ENCODE measurements at places on chromosomes 12 and 14.

GRCh38 chr12:24042651-24043050 is 93.2 kb upstream of the SOX5 start:
- DNase-seq: no peak

DNA sequence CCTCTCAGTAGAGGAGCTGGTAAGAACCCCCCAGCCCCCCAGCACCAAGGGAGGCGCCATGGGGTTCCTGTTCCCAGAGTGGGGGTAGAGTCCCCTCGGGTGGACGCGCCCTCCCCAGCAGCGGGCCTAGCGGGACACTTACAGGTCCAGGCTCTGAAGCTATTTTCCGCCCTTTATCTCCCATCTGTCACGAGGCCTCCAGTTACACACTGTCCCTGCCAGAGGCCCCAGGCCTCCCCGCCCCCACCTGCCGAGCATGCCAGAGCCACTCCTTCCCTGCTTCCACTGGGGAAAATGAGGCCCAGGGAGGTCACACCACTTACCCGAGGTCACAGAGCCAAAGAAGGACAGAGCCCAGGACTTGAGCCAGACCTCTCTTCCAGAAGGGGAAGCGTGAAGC is 3.1 kb downstream of the C14orf180 start:
- no peak overlapping the region for H3K4me3 ChIP-seq
- H3K27ac ChIP-seq: no peak overlapping the region
- H3K4me1 ChIP-seq: no peaks in the 10 kb centered on the region
- no peaks in the 10 kb centered on the region for H3K27me3 ChIP-seq
- no peak for DNase-seq
- no peaks in the 10 kb centered on the region for H3K36me3 ChIP-seq

DNA sequence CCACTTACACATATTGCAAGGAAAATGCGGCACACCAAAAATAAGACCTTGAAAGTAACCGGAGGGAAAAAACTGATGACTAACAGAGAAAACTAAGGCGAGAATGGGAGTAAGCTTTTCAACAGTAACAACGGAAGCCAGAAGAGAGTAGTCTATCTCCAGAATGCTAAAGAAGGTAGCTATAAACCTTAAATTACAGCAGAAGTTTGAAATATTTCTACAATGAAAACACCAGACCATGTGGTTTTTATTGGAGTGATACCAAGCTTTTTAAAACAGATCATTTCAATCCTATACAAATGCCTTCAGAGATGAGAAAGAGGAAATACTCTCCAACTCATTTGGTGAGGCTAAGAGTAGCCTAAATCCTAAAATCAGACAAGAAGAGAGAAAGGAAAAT is 209.5 kb downstream of the ANO6 start:
- H3K27ac ChIP-seq: peak overlapping the region; percentile 24
- peaks cover 10% of the 10 kb centered on the region for H3K36me3 ChIP-seq
- H3K4me3 ChIP-seq: no peak overlapping the region
- DNase-seq: peak; percentile 82

DNA sequence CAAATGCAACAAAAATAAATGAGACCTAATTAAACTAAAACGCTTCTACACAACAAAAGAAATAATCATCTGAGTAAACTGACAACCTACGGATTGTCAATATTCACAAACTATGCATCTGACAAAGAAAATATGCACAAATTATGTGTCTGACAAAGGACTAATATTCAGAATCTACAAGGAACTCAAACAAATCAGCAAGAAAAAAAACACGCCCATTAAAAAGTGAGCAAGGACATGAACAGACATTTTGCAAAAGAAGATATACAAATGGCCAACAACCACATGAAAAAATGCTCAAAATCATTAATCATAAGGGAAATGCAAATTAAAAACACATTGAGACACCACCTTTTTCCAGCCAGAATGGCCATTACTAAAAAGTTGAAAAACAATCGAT is 37.0 kb downstream of the BLTP3B start:
- no peak overlapping the region for H3K27ac ChIP-seq
- no peaks in the 10 kb centered on the region for H3K36me3 ChIP-seq
- DNase-seq: no peak
- no peak overlapping the region for H3K4me3 ChIP-seq
- no peaks in the 10 kb centered on the region for H3K27me3 ChIP-seq
- H3K4me1 ChIP-seq: no peaks in the 10 kb centered on the region

GRCh38 chr14:90034156-90034555 is 27.6 kb upstream of the KCNK13 start:
- no peak for DNase-seq
- H3K27me3 ChIP-seq: no peaks in the 10 kb centered on the region
- peaks cover 2% of the 10 kb centered on the region for H3K4me1 ChIP-seq

GRCh38 chr12:105337391-105337790 is 6.9 kb downstream of the C12orf75 start:
- no peak overlapping the region for H3K4me3 ChIP-seq
- no peak overlapping the region for H3K27ac ChIP-seq
- DNase-seq: no peak

DNA sequence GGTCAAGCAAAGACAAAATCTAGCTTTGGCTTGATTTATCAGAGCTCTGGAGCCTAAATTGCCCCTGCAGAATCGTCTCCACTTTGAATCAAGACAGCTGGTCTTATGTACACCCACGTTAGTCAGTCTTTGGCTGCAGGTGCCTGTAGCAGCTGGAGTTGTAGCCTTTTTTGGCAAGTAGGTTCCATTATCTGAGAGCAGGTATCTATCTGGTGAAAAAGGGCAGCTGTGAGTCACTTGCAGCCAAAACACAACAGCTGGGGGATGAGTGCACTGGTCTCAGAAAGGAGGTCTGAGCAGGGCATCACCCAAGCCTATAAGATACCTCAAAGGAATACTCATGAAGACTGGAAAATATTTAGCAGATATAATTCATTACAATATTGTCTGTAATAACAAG is 43.6 kb upstream of the KCNH5 start:
- no peaks in the 10 kb centered on the region for H3K4me1 ChIP-seq
- H3K36me3 ChIP-seq: no peaks in the 10 kb centered on the region
- H3K4me3 ChIP-seq: no peak overlapping the region
- no peak overlapping the region for H3K27ac ChIP-seq
- no peaks in the 10 kb centered on the region for H3K27me3 ChIP-seq

DNA sequence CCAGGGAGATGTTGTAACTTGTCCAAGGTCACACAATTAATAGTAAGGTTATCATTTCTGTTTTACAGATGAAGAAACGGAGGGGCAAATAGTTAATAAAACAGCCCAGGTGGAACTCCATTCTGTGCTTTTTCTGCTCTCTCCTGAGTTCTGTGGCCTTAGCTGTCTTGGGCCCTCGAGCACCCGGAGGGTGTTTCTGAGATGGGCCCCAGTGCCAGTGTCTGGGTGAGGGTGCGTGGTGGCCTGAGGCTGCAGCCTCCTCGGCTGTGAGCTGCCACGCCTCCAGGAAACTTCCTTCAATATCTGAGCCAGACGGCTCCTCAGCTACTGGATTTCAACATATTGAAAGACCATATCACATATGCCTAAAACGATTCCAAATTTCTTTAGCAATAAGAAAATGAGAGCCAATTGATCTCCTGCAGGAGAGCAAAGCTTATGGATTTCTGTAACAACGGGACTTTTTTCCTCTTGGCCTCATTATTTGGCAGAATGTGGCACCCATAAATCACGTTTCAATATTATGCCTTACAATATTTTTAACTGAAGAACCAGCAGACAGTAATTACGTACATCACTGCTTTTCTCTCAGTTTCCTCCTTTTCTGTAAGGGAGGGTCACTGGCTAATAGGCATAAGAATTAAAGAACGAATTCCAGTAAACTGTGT is 74.8 kb upstream of the DICER1 start:
- H3K4me3 ChIP-seq: no peak overlapping the region
- H3K4me1 ChIP-seq: peaks cover 14% of the 10 kb centered on the region
- no peak for DNase-seq
- H3K27ac ChIP-seq: no peak overlapping the region
- H3K27me3 ChIP-seq: peaks cover 2% of the 10 kb centered on the region
- H3K36me3 ChIP-seq: no peaks in the 10 kb centered on the region

DNA sequence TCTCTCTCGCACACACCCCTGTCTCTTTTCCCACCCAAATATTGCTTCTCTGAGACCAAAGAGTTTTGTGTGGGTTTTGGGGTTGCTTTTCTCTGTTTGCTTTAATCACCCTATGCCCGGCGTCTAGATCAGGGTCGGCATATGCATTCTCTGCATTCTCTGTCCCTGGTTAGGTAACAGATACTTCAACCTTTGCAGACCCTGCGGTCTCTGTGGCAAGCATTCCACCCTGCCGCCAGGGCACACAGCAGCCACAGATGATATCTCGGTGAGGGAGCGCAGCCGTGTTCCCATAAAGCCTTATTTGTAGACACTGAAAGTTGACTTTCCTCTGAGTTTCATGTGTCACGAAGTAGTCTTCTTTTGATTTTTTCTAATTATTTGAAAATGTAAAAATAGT is 110.4 kb upstream of the FZD10 start:
- H3K27me3 ChIP-seq: no peaks in the 10 kb centered on the region
- no peaks in the 10 kb centered on the region for H3K4me1 ChIP-seq
- H3K4me3 ChIP-seq: no peak overlapping the region
- no peak for DNase-seq

- H3K36me3 ChIP-seq: no peaks in the 10 kb centered on the region
- no peak overlapping the region for H3K4me3 ChIP-seq
- DNase-seq: no peak
- peaks cover 17% of the 10 kb centered on the region for H3K27me3 ChIP-seq
- H3K4me1 ChIP-seq: no peaks in the 10 kb centered on the region
Observed at GRCh38 chr12:52394836-52395405, 9.5 kb upstream of the KRT84 start.

DNA sequence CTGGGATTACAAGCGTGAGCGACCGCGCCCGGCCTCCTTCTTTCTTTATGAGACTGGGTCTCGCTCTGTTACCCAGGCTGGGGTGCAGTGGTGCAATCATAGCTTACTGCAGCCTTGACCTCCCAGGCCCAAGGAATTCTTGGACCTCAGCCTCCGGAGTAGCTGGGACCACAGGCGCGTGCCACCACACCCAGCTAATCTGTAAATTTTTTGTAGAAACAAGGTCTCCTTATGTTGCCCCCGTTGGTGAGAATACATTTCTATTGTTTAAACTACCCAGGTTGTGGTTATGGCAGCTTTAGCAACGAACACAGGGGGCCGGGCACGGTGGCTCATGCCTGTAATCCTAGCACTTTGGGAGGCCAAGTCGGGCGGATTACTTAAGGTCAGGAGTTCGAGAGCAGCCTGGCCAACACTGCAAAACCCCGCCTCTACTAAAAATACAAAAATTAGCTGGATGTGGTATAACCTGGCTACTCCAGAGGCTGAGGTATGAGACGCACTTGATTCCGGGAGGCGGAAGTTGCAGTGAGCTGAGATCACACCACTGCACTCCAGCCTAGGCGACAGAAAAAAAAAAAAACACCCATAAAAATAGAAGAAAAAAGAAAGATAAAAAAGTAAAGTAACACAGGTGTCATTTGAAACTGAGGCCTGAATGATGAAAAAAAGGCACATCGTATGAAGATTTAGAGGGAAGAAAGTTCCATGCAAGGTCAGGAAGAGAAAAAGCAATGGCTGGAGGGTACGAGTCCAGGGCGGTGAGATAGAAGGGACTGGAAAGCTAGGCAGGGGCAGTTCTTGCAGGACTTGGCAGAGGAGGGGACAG is 977 bp upstream of the TMEM120B start:
- peaks cover 29% of the 10 kb centered on the region for H3K4me1 ChIP-seq
- H3K27me3 ChIP-seq: no peaks in the 10 kb centered on the region
- H3K4me3 ChIP-seq: peak overlapping the region; percentile 87
- peak; percentile 41 for DNase-seq
- H3K36me3 ChIP-seq: no peaks in the 10 kb centered on the region
- peak overlapping the region; percentile 81 for H3K27ac ChIP-seq

DNA sequence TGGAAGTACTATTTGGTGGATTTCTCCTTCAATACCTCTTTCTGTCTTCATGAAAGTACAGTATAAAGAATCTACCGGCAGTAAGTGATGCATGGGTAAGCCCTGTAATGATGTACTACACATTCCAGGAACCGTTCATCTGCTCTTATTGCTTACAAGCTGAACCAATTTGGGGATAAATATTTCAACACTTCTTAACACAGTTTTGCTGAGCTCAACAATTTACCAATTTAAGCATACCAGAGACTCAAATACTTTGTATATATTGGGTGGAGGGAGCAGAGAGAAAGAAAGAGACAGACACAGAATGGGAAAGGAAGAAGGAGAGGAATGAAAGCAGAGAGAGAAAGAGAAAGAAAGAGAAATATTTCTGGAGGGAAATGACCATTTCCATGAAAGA is 821.1 kb upstream of the FLRT2 start:
- H3K27me3 ChIP-seq: no peaks in the 10 kb centered on the region
- no peaks in the 10 kb centered on the region for H3K36me3 ChIP-seq
- no peaks in the 10 kb centered on the region for H3K4me1 ChIP-seq
- H3K27ac ChIP-seq: no peak overlapping the region
- no peak for DNase-seq

DNA sequence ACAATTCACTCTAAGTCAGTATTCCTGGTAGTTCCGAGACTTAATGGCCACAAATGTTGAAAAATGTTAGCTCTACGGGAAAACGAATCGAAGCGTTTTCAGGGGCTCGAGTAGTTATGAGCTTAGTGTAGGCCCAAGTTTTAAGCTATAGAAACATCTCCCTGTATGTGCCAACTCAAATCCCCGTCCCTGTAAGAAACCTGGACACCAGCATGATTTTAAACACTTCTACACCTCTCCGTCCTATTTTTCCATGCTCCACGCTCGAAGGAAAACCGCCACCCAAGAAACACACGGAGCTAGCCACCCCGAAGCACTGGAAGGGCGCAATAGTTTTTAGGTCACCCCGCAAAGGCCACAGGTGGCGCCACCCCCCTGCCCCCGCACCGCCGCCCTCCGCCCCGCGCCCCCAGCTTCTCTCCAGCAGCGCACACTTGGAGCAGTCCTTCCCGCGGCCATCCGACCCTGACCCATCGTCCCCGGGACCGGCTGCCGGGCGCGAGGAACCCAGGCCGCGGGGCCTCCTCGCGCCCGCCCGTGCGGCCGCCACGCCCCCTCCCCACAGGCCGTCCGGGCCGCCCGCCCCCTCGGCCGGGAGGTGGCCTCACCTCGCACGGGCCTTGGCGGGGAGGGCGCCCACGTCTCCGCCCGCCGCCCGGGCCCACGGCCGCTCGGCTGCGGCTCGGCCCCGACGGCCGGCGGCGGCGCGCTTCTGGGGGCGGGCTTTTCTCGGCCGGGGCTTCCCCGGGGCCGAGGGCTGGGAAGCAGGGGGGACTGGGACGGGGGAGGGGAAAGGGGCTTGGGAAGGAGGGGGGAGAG is 522 bp downstream of the R3HDM2 start:
- H3K27me3 ChIP-seq: no peaks in the 10 kb centered on the region
- H3K4me3 ChIP-seq: peak overlapping the region; percentile 76
- peak; percentile 26 for DNase-seq
- peak overlapping the region; percentile 84 for H3K27ac ChIP-seq
- no peaks in the 10 kb centered on the region for H3K36me3 ChIP-seq
